ENCODE measurements at places on chromosomes 1 and 21.

GRCh38 chr21:41817228-41817627, 50.4 kb upstream of the RIPK4 start:
- peak; percentile 55 for DNase-seq

DNA sequence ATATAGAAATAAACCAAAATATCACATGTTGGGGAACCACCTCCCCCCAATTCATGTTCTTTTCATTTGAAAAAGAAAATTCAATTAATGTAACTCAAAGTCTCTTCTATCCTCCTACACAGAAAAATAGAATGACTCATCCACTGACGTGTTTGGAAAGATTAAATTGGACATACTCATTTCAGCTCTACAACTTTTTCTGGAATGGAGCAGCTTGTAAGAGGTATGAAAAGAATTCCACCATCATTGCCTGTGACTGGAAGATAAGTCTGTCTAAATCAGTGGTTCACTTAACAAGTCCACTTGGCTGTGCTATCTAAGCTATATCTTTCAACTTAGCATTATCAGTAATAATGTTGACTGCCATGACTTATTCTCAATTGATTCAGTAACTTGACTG, 702.3 kb downstream of the BRINP3 start:
- DNase-seq, result no peak

- DNase-seq, result no peak
Measured at GRCh38 chr1:173017792-173018191, 32.9 kb downstream of the TNFSF18 start.

GRCh38 chr1:113677250-113678158, 81.8 kb downstream of the PHTF1 start:
- peak; percentile 50 for DNase-seq

DNA sequence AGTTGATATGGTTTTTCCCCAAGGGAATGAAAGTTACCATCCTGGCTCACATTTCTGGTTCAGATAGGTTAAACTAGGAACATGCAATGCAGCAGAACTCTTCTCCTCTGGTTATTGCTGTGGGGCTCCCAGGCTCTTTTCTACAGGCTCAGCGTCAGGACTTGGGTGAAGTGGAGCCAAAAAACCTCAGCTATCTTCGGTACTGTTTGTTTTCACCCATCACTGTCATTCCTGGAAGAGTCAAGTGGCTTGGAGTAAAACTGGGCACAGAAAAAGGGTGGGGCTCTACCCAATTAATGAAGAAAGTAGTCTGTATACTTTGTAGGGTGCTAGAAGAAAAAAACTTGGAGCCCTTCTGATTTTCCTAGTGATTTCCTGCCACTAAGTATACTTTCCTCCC, 9.4 kb downstream of the WNT2B start:
- DNase-seq, result no peak

DNA sequence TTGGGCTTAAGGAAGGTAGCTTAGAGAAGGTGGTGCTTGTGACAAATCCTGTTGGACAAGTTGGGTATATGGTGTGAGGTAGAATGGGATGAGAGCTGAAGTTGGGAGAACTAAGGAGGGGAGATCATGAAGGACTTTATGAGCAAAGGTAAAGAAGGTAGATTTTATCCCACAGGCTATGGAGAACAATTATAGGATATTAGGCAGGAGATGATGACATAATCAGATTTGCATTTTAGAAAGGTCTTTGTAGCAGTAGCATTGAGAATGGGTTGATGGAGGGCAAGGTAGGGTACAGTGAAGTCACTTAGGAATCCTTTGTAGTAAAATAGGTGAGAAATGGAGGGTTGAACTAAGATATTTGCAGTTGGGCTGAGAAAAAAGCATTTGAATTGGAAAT, 14.9 kb upstream of the TCHH start:
- DNase-seq, result no peak

DNA sequence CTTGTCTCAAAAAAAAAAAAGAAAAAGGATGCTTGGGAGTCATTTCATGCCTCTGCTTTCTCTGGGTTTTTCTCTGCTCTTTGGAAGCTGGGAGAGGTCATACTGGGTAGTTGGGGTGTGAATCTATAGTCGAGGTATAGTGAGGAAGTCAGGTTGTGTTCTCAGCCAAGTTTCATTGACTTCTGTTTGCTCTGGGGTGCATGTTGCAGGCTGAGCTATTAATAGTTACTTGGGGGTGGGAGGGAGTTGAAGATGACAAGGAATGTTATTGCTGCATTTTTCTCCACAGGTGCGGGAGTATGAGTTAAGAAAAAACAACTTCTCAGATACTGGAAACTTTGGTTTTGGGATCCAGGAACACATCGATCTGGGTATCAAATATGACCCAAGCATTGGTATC, 2.8 kb downstream of the RPL11 start:
- DNase-seq, result no peak

- no peak for DNase-seq
Measured at GRCh38 chr1:164971921-164972415, 384.5 kb downstream of the LMX1A start.

DNA sequence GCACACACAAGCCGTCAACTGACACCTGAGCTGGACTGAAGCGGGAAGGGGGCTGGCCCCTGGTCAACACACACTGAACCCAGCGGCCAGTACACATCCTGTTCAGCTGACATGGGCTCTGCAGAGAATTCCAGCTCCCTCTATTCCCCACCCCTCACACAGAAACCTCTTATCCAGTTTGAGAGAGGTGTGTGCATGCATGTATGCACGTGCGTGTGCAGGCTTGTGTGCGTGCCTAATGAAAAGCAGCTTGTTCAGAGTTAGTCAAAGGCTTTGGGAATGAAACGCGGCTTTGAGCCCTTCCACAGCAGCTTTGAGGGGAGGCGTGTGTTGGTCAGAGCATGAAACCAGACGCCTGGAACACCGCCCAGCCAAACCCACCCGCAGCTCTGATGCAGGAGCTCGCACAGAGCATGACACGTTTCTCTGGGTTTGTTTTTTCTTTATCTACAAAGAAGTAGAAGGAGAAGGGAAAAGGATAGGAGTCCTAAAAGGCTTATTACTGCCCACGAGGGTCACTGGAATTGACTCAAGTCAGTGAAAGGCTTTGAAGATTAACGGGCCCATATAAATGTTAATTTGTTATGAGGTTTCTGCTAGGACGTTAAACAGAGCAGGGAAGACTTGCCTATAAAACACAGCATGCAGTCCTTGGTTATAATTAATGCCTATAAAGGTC, 184.2 kb downstream of the ETS2 start:
- DNase-seq, result no peak

GRCh38 chr1:6272868-6273267, 12.0 kb upstream of the GPR153 start:
- DNase-seq, result no peak

- no peak for DNase-seq
Measured at GRCh38 chr1:145979746-145980456, 15.4 kb downstream of the POLR3GL start.

GRCh38 chr21:44527983-44528633, 11.9 kb downstream of the KRTAP10-1 start:
- no peak for DNase-seq

DNA sequence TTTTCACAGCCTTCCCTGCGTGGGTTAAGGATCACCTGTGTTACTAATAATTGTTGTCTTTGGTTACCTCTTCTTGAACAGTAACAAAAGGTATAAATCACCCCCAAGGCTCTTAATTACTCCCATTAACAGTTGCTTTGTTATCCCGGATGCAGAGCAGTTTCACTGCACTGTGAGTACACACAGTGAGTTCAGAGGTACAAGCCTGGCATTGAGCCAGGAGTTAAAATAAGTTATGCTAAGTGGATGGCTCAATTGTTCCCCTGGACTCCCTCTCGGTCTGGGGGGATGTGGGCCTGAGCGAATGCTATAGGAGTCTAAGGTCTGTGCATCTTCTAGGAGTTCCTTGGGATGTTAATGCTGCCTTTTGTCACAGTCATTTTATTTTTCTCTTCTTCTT, 258.3 kb downstream of the ATG4C start:
- no peak for DNase-seq

DNA sequence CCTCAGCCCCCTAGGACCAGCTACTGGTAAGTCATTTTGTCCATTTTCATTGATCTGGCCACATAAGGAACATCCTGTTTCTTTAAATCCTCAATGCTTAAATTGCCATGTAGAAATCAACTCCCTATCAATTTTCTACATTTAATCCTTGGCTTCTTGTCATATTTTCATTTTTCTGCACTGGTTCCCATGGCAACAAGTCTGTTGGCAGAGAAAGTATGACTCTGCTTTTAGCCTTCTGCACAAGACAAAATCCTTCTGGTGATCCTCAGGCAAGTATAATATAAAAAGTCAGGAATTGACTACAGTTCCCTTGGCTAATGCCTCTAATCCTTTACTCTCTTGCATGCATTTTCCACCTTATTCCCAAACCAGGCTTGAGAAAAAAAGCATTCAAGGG, 65.0 kb downstream of the LRRC40 start:
- no peak for DNase-seq

DNA sequence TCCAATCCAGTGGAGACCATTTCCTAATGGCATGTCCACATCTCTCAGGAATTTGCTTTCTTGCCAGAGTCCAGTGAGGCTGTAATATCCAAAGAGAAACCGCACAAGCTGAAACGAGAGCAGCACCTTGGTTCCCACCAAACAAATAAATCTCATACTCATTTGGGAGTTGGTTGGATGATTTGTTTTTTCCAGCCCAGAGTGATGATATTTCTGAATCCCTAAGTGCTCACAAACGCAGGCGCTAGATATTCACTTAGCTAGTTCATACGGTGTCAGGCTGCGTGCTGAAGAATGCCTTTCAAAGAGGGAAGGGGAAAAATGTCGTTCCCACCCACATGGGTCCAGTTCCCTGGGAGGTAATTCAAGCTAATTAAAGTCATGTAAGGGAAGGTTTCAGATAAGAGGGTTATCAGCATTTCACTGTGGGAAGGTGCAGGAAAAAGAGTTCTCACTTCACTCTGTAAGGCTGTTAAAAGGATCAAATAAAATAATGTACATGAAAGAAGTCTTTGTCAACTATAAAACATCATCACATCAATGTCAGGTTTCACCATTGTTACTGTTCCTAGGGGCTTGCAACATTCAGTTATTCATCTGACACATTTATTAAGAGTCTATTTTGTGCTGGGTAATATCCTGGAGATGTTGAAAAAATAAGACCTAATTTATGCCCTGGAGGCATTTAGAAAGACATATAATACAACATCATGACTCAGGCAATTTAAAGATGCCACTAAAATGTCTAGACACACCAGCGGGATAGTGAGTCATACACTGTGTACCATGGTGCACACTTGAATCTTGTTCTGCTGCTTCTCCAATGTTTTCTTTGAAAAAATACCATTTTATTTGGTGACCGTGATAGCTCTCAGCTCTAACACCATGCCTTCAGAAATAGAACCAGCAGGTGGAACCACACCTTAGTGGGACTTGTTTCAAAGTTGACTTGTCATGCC, 19.3 kb downstream of the DPT start:
- DNase-seq, result no peak

GRCh38 chr1:14897997-14898645, 255.4 kb upstream of the TMEM51 start:
- DNase-seq, result no peak

- no peak for DNase-seq
Measured at GRCh38 chr1:154326546-154327465, 1.5 kb downstream of the ATP8B2 start.

Measured in Jurkat, Clone E6-1 (cell line).